ENCODE measurements at places on chromosomes 12 and 14. TPM values are rescaled to one million over a fixed set of nuclear protein-coding genes. Genes with fewer than 3 reads are reported as not detected.
A peak's percentile ranks its signal among the peaks of the same experiment; 100 is the strongest.

Gene WSCD2
- not detected for polyA plus RNA-seq

- DNase-seq: peak; percentile 6
Measured at GRCh38 chr12:131092901-131093603, 139.3 kb downstream of the ADGRD1 start.

DNA sequence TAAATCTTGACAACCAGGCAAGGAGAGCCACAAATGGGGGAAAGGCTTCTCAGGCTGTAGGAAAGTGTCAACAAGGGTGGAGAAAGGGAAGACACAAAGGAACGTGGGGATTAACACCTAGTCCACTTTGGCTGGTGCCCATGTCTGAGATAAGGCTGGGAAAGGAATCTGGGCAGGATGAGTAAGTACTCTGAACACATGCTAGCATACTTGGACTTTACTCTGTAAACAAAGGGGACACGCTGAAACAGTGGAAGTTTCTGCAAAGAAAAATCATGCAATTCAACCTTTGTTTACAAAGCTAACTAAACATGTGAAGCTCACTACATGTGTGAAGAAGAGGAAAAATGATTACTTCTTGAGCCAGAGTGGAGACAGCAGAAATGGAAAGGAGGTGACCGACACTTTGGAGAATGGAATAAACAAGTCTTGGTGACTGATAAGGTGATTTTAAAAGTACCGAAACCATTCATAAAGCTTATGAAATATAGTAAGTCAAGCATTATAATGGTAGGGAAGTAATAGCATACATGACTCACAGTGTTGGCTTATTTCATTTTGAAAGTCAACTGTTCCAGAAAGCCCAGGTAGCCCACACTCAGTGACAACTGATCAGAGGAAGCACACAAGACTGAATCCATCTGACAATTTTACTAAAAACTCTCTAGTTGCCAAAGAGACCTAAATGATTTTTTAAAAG, 13.2 kb downstream of the CPNE8 start:
- DNase-seq: no peak

DNA sequence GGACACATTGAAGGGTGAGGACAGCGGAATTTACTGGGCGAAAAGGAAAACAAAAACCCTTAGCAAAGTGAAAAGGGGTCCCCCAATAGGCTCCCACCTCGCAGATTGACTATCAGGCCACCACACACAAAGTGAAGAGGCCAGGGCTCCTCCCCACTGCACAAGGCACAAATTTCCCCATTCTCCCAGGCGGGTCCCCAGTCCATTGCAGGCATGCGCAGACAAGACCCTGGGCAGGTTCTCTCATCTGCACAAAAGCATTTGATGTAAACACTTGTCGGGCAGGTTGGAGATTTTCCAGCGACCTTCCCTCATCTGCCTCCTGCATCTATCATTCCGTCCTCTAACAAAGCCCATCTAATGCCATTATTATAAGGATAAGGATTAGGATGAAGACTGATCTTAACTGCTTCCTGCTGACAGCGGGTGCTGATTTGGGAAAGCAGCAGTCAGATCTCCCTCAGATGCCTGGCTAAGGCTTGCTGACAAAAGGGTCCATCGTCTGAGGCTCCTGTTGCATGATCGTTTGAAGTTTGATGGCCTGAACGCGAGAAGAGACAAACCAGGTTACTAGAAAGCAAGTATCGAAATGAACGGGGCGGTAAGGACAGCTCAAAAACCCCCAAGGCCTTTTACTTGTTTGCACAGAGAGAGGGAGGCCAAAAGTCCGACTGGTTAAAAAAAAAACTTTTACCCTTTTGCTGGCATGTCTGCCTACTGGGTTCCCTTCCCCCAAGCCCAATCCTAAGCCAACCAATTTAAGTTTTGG, 14.4 kb downstream of the ASCL4 start:
- DNase-seq: no peak

DNA sequence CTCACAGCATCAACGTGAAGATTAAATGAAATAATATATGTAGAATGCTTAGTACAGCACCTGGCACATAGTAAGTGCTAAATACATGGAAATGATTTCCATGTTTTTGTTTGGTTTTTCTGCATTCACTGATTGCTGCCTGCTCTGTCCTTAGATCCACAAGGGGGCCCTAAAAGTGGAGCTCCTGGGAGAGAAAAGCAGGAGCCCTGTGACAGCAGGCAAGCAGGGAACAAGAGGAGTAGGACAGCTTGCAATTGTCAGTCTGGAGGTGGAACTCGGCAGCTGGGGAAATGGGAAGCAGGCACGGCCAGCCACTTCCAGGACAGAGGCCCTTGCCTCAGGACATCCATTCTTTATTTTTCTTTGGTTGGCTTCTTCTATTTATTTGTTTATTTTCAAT, 292.9 kb downstream of the BMP4 start:
- peak; percentile 40 for DNase-seq

DNA sequence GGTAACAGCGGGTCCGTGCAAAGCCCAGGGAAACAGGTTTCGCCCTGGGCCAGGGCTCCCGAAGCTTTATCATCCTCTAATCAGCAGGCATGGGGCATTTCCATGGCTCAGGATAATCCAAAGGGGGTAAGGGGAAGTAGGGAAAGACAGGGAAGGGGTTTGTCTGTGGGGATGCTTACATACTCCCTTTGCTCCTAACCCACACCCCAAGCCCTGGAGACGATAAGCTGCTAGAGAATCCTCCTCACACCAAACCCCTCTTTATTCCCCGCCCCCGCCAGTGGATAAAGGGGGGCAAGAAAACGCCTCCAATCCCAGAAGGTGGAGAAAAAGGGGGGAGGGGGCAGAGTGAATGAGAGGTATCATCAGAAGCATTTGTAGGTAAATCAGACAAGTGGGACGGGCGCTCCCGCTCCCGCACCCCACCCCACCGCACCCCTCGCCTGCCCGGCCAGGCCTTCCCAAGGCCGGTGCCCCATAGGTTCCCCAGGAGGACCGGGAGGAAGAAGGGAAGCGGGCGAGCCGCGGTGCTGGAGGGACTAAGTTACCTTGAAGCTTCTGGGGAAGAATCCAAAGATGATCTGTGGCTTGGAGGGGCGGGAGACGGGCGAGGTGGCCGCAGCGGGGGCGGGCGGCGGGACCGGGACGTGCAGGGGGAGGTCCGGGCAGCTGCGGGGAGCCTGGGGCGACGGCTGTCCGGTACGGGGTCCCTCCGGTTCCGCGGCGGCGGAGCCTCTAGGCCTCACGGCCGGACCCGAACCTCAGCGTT, 762 bp downstream of the PPP2R5E start:
- DNase-seq: peak; percentile 41

GRCh38 chr12:90905691-90906370, 49.1 kb downstream of the CCER1 start:
- no peak for DNase-seq
